ENCODE measurements at places on chromosomes 6 and 20.

GRCh38 chr6:158031381-158032353 is 50.0 kb downstream of the SYNJ2 start:
- peak; percentile 60 for DNase-seq

GRCh38 chr6:109513571-109514071 is 30.6 kb upstream of the ZBTB24 start:
- no peak for DNase-seq

- DNase-seq = no peak
Observed at GRCh38 chr6:11766589-11767450, 11.8 kb downstream of the ADTRP start.

GRCh38 chr20:2301164-2301622 is 5.4 kb downstream of the TGM3 start:
- no peak for DNase-seq

GRCh38 chr20:21399005-21399475 is 1.7 kb upstream of the NKX2-4 start:
- no peak for DNase-seq

Data from activated CD8-positive, alpha-beta memory T cell treated with anti-CD3 and anti-CD28 coated beads, Interleukin-2, amount 50 U/mL, for 4 hours (primary cell).